ENCODE measurements at places on chromosomes 5 and 9.

- DNase-seq: no peak
These were observed 349.8 kb downstream of the ENC1 start for GRCh38 chr5:74290634-74291241.

- peak; percentile 76 for DNase-seq
These were observed 1.6 kb downstream of the DMRT2 start for GRCh38 chr9:1051584-1052275.

DNA sequence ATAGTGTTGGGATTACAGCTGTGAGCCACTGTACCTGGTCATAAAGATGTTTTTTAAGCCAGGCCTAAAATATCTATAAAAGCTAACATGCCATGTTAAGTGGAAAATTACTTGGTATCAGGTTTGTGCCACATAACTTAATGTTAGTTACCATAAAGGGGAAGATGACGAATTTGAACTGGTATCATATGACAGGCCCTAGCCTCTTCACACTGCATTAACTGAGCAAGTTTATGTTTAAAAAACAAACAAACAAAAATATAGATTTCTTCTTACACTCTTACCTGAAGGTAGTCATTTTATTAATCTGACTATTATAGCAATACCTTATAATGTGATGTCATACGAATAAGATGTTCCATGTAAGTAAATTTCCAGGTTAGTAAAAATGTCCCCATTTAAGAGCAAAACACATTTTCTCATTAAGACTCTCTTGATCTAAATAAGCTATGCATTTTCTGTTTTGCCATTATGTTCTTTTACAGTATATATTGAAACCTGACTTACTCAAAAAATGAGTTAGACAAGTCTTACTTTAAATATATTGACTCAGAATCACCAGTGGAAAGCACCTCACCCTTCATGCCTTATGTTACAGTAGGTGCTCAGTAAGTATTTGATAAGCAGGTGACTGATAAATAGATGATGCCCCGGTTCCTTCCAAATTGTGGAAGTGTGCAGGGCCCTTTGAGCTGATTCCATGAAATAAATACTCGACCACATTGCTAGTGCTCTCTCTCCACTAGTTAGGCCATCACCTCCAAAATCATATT is 125.4 kb downstream of the CDC42SE2 start:
- DNase-seq: no peak

- DNase-seq: no peak
These were observed 5.1 kb downstream of the GRK6 start for GRCh38 chr5:177431317-177432142.

GRCh38 chr5:176362233-176362490 is 598 bp upstream of the KIAA1191 start:
- no peak for DNase-seq

- DNase-seq: no peak
These were observed 1351.3 kb upstream of the NUDT12 start for GRCh38 chr5:104913841-104914281.

All from Ammon's horn (tissue), 1 donor.